ENCODE measurements at places on chromosomes 3 and 15.

DNA sequence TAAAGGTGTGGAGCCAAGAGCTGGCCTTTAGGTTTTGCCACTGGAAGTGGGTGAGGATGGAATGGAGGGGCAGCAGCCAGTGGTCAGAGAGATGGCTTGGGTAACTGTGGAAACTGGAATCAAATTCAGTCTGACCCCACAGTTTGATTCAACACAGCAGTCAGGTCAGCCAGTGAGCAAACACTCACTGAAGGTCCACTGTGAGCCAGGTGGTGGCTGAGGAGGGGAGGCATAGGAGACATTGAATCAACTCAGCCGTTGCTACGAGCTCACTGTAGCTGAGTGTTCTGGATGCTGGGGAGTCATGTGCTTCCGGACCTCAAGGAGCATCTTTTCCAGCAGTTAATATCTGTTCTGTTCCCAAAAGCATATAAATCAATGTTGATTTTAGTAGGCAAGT is 37.5 kb downstream of the LPP start:
- no peak for DNase-seq

DNA sequence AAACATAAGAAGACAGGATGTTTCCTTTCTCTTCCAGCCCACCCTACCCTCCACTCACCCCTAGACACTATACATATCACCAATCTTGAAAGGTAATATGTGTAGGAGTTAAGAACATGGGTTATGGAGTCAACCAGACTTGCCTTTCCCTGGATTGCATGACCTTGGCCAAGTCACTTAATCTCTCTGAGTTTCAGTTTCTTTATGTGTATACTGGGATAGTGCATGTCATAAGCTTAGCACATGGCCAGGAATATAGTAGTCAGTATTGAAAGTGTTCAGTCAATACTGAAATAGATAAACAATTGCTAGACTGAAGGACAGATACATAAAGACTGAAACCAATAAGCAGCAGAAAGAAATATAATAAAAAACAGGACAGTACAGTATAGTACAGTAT is 283.2 kb upstream of the STT3B start:
- no peak for DNase-seq

DNA sequence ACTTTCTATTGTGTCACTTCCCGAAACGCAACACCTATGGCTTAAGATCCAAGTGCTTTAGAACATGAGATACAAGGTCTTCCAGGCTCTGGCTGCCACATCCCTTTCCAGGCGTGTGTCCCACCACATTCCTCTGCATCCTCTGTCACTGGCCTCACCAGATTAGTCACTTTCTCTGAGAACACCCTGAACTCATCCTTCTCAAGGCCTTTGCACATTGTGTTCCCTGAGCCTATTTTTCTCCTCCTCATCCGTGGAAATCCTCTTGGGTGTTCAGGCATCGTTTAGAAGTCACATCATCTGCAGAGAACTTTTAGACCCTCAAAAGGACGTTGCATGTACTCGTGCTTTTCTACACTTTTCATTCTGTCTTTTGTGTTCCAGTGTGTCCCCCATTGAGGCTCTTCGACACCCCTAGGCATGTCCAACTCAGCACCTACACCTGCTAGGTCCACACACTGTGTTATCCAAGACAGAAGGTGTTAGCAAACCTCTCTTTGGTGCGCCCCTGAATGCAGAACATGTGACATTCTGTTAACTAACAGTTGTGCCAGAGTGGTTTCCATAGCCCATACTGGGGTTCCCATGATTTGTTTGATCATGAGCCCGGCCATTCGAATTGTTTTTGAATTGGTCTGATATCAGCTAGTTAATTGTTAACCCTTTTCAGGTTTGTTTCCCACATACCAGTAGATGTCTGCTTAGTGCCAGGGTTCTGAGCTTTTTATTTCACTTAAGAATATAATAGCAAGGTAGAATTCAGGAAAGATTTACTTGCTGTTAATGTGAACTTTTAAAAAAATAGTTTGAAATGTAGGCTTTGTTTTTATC is 67.2 kb downstream of the LPP start:
- no peak for DNase-seq

DNA sequence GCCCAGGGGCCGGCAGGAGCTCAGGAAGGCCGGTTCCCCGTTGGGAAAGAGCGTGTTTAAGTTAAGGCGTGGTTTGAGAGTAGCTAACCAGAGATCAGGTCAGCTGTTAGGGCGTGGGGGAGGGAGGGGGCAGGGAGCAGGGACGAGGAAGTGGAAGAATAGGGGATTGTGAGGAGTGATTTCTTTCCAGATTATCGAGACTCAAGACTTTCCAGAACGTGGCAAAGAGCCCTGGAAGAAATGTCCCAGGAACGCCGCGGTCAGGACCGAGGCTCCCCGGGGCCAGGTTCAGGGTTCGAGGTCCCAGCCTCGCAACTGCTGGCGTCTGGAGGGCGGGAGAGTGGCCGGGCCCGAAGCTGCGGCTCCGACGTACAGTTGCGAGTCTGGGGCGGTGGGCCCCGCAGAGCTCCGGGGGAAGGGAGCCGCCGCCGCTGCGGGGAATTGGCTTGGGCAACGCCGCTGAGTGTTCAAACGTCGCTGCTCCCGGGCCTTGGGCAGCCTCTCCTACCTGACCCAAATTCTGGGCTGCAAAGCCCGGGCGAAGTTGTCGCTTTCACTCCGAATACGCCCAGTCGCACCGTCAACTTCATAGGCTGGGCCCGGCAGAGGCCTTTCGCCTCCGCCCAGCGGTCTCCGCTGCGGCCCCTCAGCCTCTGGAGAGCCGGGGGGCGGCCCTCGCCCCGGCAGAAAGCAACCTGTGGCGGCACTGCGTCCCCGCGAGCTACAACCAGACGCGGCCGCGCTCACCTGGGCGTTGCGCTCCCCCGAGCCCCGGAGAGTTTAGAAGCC is 9.5 kb downstream of the ISL2 start:
- no peak for DNase-seq

DNA sequence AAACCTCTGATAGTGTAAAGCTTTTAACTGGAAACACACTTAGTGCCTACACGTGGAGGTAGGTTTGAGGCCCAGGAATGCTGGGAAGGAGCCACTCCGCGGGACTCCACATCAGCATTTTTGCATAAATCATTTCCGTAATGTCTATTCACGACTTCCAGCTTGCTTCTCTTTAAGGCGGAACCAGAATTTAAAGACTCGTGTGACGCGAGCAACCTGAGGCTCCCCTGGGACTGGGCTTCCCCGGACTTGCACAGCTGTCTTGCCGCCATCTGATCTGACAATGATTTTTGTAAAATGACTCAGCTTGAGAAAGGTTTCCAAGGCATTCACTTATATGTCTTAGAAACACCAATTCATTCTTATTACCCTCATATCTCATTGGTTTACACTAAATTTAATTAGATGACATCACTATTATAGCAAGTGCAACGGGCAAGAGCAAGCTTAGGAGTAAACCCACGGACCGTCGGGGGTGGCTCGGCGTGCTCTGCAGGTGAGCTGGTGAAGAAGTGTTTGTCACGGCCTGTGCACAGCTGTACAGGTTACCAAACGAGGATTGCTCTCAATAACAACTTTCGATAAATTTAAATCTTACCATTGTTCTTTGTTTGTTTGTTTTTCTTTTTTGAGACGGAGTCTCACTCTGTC is 95.2 kb downstream of the CHSY1 start:
- no peak for DNase-seq

- DNase-seq = no peak
Measured at GRCh38 chr3:147733217-147733616, 324.1 kb downstream of the ZIC1 start.
